Panc1 (cell line): ENCODE measurements at places on chromosomes 1 and 21. TPM values are rescaled to one million over a fixed set of nuclear protein-coding genes. Genes with fewer than 3 reads are reported as not detected.

NFASC gene
- total RNA-seq: 16.9 TPM

BRDT gene
- total RNA-seq: not detected

KRTAP7-1 gene
- not detected for total RNA-seq

SPATA21 gene
- not detected for total RNA-seq

CD1E gene
- total RNA-seq: not detected

ATP1A2 gene
- 0.15 TPM for total RNA-seq

SMIM12 gene
- total RNA-seq: 47.5 TPM

OR6N1 gene
- not detected for total RNA-seq

ERRFI1 gene
- total RNA-seq: 299 TPM

ISG15 gene
- total RNA-seq: 102 TPM

DNA sequence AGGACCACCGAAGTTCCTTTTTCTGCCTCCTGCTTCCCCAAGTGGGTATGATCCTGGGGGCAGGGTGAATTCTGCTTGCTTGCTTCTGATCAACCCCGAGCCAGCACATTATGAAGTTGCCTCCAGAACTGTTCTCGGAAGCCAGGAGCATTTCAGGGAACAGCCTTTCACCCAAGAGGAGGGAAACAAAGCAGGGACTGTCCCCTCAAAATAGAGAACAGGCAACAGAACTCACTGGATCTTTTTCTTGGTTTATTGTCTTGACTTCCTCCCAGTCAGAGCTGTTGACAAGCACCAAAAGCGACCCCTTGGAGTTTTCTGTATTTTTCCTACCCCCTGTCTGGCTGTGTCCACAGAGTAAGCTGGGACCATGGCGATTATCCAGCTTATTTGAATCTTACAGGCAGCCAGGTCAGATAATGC, 258.3 kb upstream of the SGIP1 start:
- DNase-seq: no peak

GRCh38 chr1:59819566-59820438, 5.1 kb downstream of the HOOK1 start:
- no peak for DNase-seq

DNA sequence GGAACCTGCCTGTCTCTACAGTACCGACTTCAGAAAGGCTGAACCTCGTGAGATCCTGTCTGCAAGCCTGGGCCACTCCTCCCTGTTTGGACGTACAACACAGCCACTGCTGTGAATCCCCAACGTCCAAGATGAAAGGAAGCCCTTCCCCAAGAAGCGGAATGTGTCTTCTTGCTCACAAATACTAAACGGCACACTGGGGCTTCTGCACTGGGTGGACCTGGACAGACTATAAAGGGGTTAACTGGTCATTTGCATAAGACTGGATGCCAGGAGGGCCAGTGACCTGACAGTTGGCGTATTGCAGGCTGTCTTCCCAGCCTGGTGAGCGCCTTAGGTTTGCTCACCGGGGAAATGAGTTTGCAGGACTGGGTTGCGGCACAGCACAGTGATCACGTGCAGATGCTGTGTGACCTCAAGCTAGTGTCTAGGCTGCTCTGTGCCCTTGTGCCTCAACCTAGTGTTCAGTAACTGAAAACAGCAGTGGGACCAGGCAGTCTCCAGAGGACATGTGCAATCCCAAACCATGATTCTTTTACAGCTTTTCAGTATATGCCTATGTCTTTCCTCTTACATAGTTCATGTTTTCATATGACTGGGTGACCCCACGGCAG, 19.5 kb upstream of the AJAP1 start:
- no peak for DNase-seq

DNA sequence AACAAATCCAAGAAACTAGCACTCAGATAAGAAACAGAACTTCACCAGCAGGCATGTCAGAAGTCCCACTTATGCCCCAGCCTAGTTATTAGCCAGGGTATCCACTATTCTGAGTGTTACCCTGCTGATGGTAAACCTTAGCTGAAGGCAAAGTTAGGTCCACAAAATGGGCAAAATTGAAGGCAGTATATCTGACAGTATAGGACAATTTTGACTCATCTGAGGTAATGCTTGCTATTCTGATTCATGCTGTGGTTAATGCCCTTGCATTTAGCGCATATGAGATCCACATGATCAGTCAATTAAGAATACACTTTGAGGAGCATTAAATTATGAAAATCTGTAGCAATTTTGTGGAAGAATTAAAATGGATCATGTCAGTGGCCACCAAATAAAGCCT, 15.1 kb downstream of the IFI44 start:
- no peak for DNase-seq

DNA sequence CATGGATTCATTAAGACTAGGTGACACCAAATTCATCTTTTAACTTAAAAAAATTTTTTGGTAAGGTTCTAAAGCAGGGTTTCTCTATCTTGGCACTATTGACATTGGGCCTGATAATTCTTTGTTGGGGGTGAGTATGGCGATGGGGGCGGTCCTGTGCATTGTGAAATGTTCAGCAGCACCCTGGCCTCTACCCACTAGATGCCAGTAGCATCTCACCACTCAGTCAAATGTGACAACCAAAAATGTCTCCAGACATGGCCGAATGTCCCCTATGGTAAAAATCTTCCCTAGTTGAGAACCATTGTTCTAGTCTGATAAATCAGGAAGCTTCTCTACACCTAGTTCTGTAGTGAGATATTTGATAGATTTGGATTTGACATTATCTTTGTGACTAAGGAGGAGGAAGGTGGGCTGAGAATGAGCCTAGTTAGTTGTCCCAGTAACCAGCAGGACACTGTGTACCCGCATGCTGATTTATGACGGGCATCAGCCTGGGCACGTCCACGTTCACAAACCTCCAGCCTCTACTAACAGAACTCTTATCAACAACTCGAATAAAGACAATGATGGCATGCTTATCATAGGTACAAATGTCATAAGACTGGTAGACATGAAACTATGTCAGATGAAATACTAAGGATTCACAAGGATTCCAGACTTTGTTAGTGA, 104.6 kb downstream of the KCND3 start:
- DNase-seq: no peak

DNA sequence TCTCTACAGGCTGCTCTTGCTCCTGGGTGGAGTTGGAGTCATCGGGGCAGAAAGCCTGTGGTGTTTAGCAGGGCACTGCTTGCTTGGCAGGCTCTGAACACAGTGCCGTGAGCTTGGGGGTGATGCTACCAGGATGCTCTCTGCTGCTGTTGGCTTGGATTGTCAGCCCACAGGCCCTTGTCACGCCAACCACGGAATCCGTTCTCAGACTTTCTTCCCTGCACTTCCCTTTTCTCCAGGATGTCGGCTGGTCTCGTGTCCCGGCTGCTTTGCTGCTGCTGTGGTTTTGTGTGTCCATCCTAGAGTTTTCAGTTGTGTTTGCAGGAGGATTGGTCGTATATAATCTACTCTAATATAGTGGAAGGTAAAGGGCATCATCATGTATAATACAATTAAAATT, 44.4 kb upstream of the TTC34 start:
- no peak for DNase-seq

- peak; percentile 54 for DNase-seq
These were observed 75.1 kb upstream of the SIPA1L2 start for GRCh38 chr1:232704694-232705680.

GRCh38 chr1:158035976-158036583, 42.6 kb downstream of the KIRREL1 start:
- no peak for DNase-seq

DNA sequence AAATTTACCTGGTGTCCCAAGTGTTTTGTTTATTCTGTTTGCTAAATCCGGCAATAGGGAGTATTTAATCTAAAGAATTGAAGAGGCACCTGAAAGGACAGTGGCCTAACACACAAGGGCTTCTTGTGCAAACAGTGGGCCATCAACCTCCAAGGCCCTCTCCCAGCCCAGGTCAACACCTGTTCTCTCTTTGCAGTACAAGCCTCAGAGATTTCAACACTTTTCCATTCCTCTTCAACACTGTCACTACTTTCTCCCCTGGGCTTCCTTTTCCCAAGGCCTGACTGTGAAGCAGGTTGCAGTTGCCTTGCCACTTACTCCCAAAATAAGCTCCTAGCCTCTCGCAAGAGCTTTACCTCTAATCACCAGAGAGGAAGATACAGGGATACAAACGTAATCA, 3.2 kb upstream of the SNAPIN start:
- DNase-seq: no peak

- no peak for DNase-seq
These were observed 1.3 kb downstream of the COL24A1 start for GRCh38 chr1:86155051-86155806.

- DNase-seq: no peak
These were observed 44.6 kb downstream of the MRPL39 start for GRCh38 chr21:25562660-25563059.

- no peak for DNase-seq
These were observed 632.0 kb downstream of the SMYD3 start for GRCh38 chr1:245874942-245875580.

GRCh38 chr1:78715181-78715661, 65.6 kb downstream of the IFI44 start:
- DNase-seq: no peak

- DNase-seq: no peak
These were observed 2.8 kb downstream of the KCNN3 start for GRCh38 chr1:154867064-154867825.

DNA sequence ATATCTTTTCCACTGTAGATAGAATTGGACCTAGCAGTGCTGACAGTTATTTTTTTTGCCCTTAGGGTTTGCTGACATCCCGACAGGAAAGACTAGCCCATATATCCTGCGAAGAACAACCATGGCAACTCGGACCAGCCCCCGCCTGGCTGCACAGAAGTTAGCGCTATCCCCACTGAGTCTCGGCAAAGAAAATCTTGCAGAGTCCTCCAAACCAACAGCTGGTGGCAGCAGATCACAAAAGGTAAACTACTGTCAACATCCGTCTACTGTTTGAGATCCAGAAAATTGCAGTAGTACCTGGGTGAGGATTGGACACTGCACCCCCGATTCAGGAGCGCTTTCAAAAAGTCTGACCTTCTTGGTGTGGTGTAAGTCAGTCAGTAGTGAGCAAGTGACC, 55.8 kb downstream of the CENPF start:
- DNase-seq: no peak

DNA sequence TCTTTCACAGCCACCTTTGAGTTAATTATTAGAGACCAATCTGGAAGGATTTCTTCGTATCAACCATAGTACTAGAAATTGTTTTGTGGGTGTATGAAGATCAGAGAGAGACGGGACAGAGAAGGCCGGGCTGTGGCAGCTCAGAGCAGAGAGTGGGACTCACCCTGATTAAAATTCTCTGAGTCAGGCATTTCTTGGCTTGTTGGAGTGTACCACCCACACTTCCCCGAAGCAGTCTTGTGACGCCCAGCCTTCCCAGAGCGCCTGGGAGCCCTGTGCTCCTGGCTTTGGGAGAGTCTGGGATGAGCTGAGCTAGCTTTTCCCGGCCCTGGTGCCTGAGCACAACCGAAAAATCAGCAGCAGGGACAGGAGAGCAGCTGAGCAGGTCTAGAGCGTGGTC, 19.4 kb downstream of the PLEKHM2 start:
- no peak for DNase-seq

GRCh38 chr1:6367381-6368012, 26.1 kb downstream of the ACOT7 start:
- no peak for DNase-seq

GRCh38 chr1:230270185-230270558, 156.0 kb downstream of the PGBD5 start:
- no peak for DNase-seq

DNA sequence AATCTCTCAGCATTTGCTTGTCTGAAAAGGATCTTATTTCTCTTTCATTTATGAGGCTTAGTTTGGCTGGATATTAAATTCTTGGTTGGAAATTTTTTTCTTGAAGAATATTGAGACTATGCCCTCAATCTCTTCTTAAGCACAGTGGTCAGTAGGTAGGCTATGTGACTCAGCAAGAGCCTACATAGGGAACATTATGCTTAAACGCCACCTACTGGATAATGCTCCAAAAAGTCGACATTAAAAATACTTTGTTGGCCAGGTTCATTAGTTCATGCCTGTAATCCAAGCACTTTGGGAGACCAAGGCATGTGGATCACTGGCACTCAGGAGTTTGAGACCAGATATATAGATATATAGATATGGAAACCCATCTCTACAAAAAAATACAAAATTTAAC, 678.0 kb upstream of the USP24 start:
- no peak for DNase-seq

- no peak for DNase-seq
These were observed 19.3 kb downstream of the C1orf167 start for GRCh38 chr1:11781297-11781696.

DNA sequence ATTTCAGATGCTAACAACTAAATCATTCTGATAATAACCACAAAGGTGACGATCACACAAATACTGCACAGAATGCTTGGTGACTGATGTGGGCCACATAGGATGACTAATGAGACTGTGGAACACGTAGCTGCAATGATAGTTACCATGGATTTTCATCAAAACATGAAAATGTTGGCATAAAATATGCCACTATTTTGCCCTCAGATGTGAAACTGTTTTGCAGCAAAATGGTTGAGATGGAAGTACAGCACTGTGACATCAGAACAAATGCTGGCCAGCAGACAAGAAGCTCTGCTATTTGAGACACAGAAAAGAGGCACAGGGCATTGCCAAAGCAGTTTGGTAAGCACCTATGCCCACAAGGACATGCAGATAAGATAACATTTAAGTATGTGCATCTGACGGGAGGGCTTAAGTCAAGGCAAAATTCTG, 83.8 kb downstream of the NIBAN1 start:
- DNase-seq: no peak

DNA sequence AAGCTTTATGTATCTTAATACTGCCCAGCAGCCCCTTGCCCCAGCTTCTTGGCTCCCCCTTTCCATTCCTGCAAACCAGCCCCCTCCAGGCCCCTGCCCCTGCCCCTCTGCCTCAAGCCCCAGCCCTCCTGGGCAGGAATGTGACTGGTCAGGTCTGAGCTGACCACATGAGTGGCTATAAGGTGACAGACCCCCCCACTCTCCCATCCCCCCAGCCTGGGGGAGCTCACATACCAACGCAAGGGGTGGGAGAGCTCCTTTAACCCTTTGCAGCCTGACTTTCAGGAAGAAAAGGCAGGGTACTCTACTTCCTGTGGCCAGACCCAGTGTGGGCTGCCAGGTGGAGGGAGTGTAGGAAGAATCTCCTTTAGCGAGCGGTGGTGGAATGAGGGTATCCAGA, 33.2 kb downstream of the AHDC1 start:
- no peak for DNase-seq

DNA sequence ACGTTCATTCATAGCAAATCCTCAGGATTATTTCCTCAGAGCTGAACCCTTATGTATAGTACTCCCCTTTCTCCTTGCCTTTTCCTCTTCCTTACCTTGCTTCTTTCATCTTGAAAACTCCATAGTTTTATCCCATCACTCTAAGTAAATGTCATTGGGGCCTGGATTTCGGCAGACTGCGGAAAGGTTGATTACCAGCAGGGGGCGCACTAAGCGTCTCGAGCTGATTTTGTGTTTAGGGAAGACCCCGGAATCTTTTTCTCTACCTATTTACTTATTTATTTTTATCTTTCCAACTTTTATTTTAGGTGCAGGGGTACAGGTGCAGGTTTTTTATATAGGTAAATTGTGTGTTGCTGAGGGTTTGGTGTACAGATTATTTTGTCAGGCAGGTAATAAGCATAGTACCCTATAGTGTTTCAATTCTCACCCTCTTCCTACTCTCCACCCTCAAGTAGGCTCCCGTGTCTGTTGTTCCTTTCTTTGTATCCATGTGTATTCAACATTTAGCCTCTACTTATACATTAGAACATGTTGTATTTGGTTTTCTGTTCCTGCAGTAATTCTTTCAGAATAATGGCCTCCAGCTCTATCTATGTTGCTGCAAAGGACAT, 11.4 kb upstream of the MTARC1 start:
- DNase-seq: no peak

GRCh38 chr1:53349369-53349835, 21.5 kb upstream of the LRP8 start:
- DNase-seq: no peak
